Small intestine (tissue), 16 donors: ENCODE measurements at places on chromosomes 5 and 9. TPM values are rescaled to one million over a fixed set of nuclear protein-coding genes. Genes with fewer than 3 reads are reported as not detected.

- no peak overlapping the region for H3K4me3 ChIP-seq
- no peaks in the 10 kb centered on the region for H3K4me1 ChIP-seq
- no peaks in the 10 kb centered on the region for H3K27me3 ChIP-seq
- H3K27ac ChIP-seq = no peak overlapping the region
Measured at GRCh38 chr9:114278881-114279570, 43.9 kb upstream of the ORM1 start.

DNA sequence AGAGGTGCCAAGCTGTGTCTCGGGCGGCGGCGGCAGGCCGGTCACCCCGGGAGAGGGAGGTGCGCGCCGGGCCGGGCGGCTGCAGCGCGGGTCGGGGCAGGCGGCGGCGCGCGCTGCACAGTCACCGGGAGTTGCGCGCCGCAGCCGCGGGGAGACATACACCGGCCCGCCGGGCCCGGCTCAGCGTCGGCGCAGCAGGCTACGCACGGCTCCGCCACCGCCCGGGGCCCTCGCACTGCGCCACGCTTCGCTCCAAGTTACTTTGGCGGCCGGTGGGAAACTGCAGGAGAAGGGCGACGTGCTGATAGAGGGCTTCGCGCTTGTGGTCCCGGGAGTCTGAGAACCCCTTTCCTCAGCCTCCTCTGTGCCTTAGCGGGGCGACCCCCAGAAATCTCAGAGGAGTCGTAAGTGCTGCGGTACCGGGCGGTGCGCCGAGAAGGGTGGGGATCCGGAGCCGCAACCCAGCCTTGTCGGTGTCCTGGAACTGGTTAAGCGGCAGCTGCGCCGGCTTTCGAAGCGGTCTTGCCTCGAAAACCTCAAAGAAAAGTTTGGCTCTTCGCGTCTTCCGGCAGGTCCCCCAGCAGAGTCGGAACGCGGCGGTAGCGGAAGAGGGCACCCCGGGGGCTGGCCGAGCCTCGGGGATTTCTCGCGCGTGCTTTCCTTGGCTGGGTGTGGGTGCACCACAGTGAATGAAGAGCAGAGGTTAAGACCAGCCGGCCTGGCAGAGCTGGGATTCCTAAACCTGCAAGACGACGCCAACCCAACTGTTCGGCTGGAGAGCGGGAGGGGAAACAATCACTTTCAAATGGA lies at the start of gene EFNA5:
Gene EFNA5 (minus strand): TSS at position 6 of the 810 bp plus-strand sequence.
- H3K36me3 ChIP-seq = no peaks in the 10 kb centered on the region
- H3K4me3 ChIP-seq = peak within 1 kb of the TSS; percentile 42
- DNase-seq = peak; percentile 65
- peak within 1 kb of the TSS; percentile 44 for H3K27ac ChIP-seq
- peaks cover 19% of the 10 kb centered on the region for H3K4me1 ChIP-seq

- H3K4me1 ChIP-seq = no peaks in the 10 kb centered on the region
- no peak for DNase-seq
- H3K36me3 ChIP-seq = no peaks in the 10 kb centered on the region
- no peak overlapping the region for H3K27ac ChIP-seq
Measured at GRCh38 chr5:153569036-153569435, 78.6 kb downstream of the GRIA1 start.

GRCh38 chr9:129027224-129027684 lies 877 bp downstream of the SH3GLB2 start:
- peak; percentile 34 for DNase-seq
- no peaks in the 10 kb centered on the region for H3K27me3 ChIP-seq
- H3K4me3 ChIP-seq = peak overlapping the region; percentile 58

DNA sequence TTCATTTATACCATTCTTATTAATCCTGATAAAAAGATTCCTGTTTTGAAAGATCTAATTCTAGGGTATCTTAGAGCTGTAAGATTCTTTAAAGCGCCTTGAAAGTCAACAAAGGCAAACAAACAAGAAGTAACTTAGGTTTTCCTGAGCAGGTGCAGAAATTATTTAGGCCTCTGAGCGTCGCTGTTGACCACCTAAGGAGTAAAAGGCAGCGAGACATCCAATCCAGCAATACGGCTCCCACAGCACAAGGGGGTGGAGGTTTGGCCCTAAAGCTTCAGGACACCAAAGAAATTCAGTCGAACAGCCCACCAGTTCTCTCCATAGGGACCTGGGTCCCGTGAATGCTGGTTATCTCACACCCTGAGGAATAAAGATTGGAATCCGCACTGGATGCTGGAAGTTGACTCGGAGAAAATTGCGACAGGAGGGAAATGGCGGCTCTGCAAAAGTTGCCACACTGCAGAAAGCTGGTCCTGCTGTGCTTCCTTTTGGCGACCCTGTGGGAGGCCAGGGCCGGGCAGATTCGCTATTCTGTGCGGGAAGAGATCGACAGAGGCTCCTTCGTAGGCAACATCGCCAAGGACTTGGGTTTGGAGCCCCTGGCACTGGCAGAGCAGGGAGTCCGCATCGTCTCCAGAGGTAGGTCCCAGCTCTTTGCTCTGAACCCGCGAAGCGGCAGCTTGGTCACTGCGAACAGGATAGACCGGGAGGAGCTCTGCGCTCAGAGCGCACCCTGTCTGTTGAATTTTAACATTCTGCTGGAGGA lies at the start of gene PCDHGA2:
Gene PCDHGA2 (plus strand): TSS at position 223 of the 769 bp plus-strand sequence.
- H3K4me1 ChIP-seq = no peaks in the 10 kb centered on the region
- no peaks in the 10 kb centered on the region for H3K36me3 ChIP-seq
- peak within 1 kb of the TSS; percentile 16 for H3K4me3 ChIP-seq
- DNase-seq = no peak
- H3K27ac ChIP-seq = no peak within 1 kb of the TSS
- H3K27me3 ChIP-seq = peaks cover 7% of the 10 kb centered on the region

DNA sequence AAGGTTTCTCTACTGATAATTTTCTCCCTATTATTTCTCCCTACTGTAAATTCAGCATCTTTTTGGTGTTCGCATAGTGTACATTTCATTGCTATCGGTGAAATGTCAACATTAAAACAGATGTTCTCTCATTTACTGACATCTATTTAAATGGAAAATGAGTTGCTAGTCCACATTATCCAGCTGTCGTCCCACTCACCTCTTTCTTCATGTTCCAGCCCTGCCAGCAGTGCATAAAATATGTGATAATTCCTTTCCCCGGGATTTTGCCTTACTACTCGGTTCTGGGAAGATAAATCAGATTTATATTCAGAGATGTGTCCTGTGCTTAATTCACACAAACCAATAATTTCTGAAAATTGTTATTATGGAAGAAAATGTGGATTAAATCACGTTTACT lies 155.8 kb downstream of the MYO10 start:
- peaks cover 45% of the 10 kb centered on the region for H3K36me3 ChIP-seq
- H3K4me3 ChIP-seq = no peak overlapping the region
- DNase-seq = no peak
- H3K4me1 ChIP-seq = no peaks in the 10 kb centered on the region

- H3K27me3 ChIP-seq = no peaks in the 10 kb centered on the region
- peaks cover 3% of the 10 kb centered on the region for H3K4me1 ChIP-seq
- peak overlapping the region; percentile 46 for H3K27ac ChIP-seq
Measured at GRCh38 chr9:89842267-89842768, 237.5 kb downstream of the GADD45G start.

DNA sequence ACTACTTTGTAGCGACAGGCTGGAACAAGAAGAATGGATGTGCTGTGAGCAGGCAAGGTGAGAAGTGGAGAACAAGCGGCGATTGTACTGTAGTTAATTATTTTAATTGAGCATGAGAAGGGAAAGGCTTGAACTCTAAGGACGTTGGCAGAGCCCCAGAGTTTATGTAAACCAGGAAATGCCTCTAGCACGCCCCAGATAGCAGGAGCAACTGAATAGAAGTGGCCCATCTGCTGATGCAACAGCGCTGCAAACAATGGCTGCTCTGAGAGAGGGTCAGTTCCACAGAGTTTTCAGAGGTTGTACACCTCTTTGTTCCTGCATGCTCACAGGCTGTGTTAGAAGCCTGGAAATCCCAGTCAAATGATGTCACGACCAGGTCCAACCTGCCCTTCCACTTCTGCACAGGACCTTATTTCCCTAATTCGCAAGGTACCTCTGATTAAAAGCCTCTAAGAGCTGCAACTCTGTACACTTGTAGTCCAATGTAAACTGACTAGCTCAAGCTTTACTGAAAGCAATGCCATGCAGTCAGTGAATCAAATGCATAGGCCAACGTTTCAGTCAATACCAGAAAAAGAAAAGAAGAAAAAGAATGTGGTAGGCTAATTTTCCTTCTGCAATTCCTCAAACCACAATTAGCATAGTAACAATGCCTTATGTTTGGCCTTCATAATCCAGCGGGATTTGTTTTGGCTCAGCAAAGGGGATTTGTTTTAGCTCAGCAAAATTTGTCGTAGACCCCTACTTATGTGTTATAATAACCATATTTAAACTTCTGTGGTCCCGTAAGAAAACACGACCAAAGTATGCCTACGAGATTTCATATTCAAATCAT lies 119.6 kb upstream of the RETREG1 start:
- H3K36me3 ChIP-seq = peaks cover 16% of the 10 kb centered on the region
- H3K4me1 ChIP-seq = peaks cover 8% of the 10 kb centered on the region
- H3K27ac ChIP-seq = peak overlapping the region; percentile 47
- DNase-seq = peak; percentile 80
- H3K27me3 ChIP-seq = no peaks in the 10 kb centered on the region
- H3K4me3 ChIP-seq = peak overlapping the region; percentile 37

GRCh38 chr9:7930613-7931012 lies 131.0 kb upstream of the DMAC1 start:
- no peaks in the 10 kb centered on the region for H3K27me3 ChIP-seq
- no peak overlapping the region for H3K27ac ChIP-seq
- H3K4me3 ChIP-seq = no peak overlapping the region
- H3K4me1 ChIP-seq = peaks cover 3% of the 10 kb centered on the region
- H3K36me3 ChIP-seq = no peaks in the 10 kb centered on the region

DNA sequence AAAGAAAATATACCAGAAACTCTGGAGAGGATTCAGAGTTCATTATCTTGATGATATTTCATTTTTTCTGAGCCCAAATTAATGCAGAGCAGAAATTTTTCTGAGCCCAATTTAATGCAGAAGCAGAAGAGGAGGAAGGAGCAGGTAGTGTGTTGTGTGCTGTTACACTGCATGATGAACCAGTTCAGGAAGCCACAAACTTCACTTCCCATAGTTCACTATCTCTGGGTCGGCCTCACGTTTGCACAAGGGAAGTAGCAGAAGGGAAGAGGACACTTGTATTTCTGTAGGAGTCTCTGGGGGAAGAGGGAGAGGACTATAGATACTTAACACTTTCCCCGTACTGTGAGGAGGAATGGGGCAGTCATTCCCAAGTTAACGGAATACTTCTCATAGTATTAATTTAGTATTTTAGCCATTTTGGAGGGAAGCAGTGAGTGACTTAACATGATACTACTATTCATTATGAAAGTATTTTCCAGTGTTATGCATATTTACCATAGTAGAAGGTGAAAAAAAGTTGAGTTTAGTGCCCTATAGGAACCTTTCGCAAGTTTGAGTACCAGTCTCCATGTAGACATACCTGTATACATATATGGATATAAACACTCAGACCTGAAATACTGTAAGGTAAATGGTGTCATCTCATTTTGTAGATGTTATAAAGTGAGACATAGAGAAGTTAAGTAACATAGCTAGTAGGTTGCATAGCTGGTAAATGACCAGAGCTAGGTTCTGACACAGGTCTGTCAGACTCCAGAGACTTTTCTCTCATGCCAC lies 30.0 kb downstream of the XPA start:
- no peak overlapping the region for H3K27ac ChIP-seq
- no peaks in the 10 kb centered on the region for H3K4me1 ChIP-seq
- no peak overlapping the region for H3K4me3 ChIP-seq
- peaks cover 26% of the 10 kb centered on the region for H3K36me3 ChIP-seq

- H3K36me3 ChIP-seq = peaks cover 34% of the 10 kb centered on the region
- H3K27me3 ChIP-seq = no peaks in the 10 kb centered on the region
- DNase-seq = no peak
Measured at GRCh38 chr5:172846677-172847076, 12.6 kb downstream of the ERGIC1 start.

- H3K27ac ChIP-seq = no peak overlapping the region
- H3K4me3 ChIP-seq = no peak overlapping the region
- no peaks in the 10 kb centered on the region for H3K36me3 ChIP-seq
- H3K4me1 ChIP-seq = no peaks in the 10 kb centered on the region
- DNase-seq = no peak
Measured at GRCh38 chr5:141431286-141431685, 979 bp downstream of the PCDHGA12 start.

DNA sequence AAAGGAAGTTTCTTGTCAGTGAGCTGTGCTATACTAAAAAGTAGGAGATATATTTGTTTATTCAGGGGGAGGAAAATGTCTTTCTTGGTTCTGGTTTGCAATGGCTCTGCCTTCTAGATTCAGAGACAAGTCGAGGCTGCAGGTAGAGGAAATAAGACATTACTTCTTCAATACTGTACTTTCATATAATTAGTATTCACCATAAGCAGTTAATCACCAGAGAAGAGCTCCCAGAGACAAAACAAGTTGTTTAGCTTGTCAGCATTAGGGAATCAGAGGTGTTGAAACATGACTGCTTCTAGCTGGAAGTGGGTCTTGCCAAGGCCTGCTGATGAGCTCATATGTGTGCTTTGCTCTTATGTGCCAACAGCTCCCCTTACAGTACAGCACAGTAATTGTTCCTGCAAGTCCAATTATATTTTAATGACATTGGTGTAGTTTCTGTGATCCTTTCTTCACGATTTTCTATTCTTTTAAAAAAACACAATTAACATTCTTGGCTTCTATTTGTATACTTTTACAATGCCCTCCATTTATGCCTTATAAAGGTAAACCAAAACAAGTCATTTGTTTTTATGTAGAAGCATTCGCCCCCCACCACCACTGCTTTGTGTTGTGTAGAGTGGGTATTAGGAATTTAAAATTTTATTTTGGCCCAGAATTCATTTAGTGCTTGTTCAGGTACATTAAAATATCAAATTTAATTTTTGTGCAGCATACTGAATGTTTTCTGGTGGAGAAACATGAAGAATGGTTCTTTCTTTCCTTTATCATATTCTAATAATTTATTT lies 112.2 kb downstream of the RPS23 start:
- H3K27me3 ChIP-seq = no peaks in the 10 kb centered on the region
- H3K4me3 ChIP-seq = no peak overlapping the region
- H3K4me1 ChIP-seq = peaks cover 10% of the 10 kb centered on the region
- DNase-seq = peak; percentile 38
- no peaks in the 10 kb centered on the region for H3K36me3 ChIP-seq

- H3K27ac ChIP-seq = no peak overlapping the region
- H3K4me1 ChIP-seq = no peaks in the 10 kb centered on the region
- no peak overlapping the region for H3K4me3 ChIP-seq
Measured at GRCh38 chr5:18281947-18282581, 647.8 kb downstream of the TAF11L14 start.

Gene PLPPR1
- polyA plus RNA-seq = not detected

Gene SNCB
- polyA plus RNA-seq = 0.73 TPM

Gene SEC24A
- polyA plus RNA-seq = 18.6 TPM

Gene PLEKHG4B
- polyA plus RNA-seq = 0.44 TPM

Gene CDKN2A
- polyA plus RNA-seq = 1.9 TPM

Gene HAVCR2
- polyA plus RNA-seq = 3.0 TPM

Gene SH2D3C
- 3.8 TPM for polyA plus RNA-seq

Gene SPINK6
- polyA plus RNA-seq = not detected

Gene LCN9
- not detected for polyA plus RNA-seq

Gene TGFBI
- 114 TPM for polyA plus RNA-seq
